Stimulated activated CD8-positive, alpha-beta memory T cell treated with anti-CD3 and anti-CD28 coated beads, Interleukin-4, amount 100 ng/mL, for 1 hour (primary cell): ENCODE measurements at places on chromosomes 4 and X.

DNA sequence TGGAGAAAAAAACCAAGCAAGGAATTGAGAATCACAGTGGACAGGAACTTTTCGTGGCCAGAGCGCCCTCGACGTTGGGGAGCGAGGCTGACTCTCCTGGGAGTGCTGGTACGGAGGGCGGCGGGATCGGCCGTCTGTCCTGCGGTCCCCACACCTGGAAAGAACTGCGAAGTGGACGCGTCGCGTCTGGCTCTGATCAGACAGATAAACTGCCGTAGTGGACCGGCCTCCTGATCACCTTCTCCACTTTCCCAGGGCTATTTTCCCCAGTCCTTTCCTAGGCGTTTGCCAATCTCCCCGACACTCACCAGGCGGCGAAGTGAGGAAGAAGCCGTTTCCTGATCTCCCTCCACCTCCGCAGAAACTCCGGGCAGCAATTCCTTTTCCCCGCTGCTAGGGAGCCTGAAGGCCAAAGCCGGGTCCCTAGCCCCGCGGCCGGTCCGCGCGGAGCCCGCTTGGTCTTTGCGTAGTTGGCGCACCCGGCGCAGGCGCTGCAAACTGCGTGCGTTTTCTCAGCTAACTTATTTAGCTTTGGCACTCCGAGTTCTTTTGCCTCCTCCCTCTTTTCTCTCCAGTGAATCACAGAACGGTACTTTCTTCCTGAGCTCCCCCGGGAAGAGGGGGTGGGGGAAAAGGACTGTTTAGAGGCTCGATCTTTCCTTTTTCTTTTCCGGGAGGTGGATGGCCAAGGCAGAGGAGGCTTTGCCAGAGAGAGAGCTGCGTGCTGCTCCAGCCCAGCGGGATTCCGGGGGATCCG is at the start of gene ARSJ:
TSS of gene ARSJ (minus strand) at position 500 of the 757 bp plus-strand sequence. CDS start 813 bp downstream, outside the sequence.
- no peak for DNase-seq

- no peak for DNase-seq
Observed at GRCh38 chr4:136651932-136652331, 880.4 kb downstream of the PCDH18 start.

DNA sequence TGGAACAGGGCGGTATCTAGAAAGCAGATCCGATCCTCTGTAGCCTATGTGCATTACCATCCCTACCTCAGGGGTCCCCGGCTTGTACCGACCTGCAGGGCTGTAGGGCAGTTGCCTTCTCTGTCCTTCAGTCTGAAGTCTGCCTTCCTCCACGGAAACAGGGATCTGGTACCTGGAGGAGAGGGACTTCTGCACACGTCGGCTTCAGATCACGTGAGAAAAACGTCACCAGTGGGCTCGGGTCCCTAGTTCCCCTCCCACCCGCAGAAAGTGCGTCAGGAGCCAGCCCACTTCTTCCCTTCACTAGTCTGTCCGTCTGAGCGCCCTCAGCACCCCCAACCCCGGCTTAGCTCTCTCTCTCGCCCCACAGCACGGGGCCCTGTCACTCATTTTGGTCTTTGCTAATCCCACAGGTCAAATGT is at the start of gene TCEAL5:
TSS of gene TCEAL5 (minus strand) at position 170 of the 422 bp plus-strand sequence. CDS start 2,187 bp downstream, outside the sequence.
- DNase-seq: no peak

DNA sequence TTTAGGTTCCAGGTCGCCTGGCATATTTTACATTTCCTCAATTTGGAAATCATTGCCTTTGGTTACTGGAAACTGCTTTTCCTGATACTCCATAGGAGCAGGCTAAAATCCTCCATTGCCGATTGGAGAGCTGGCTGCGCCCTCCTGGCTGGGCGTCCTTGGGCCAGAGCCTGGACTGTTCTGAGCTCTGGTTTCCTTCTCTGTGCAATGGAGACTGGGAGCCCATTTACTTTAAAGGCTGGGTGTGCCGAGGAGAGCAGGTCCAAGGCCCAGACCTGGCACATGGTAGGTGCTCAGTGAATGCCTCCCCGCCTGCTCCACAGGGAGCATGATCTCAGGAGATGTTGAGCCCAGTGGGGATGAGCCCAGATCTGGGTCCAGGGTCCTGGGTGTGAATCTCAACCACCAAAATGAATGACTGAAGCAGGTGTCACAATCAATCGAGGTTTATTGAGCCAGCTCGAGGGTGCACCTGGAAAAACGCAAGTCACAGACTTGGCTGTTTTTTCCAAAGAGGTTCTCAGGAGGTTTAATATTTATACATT is 50.0 kb downstream of the EVC start:
- no peak for DNase-seq

GRCh38 chr4:82044141-82044993 is 329.4 kb downstream of the HNRNPD start:
- no peak for DNase-seq

DNA sequence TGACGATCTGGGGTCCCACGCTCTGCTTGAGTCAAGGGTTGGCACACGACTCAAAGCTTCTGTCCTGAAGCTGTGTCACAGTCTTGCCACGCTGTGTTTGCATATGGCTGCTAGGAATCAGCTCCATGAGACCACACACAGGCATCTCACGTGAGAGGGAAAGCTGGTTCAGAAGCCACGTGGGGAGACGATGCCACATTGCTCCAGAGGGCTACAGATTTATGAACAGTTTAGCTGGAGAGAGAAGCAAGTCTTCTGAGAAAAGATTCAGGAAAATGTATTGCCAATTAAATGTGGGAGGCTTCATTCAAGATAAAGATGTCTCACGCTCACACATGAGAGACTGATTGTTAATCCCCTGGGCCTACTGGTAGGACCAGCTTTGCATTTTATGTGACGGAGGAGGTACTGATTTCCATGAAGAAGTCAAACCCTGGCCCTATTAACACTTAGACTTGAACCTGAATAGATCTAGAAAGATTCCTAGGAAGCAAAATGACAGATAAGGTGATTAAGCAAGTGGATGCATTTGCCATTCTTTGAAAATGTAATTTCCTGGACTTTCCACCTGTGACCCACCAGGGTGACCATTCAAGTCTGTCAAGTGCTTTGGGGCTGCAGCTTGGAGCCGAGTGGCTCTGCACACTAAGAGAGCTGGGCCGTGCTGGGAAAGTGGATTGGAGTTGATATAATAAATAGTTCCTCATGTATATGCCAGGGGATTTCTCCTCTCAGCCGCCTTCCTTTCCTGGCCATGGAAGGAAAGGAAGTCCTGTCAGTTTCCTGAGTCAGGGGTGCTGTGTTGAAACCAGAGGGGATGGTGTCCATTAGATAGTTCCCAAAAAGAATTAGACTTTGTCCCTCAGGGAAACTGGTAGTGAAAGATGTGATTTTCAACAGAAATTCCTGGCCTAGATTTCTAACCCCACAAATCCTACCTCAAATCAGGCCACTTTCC is 29.0 kb downstream of the ENPP6 start:
- no peak for DNase-seq

DNA sequence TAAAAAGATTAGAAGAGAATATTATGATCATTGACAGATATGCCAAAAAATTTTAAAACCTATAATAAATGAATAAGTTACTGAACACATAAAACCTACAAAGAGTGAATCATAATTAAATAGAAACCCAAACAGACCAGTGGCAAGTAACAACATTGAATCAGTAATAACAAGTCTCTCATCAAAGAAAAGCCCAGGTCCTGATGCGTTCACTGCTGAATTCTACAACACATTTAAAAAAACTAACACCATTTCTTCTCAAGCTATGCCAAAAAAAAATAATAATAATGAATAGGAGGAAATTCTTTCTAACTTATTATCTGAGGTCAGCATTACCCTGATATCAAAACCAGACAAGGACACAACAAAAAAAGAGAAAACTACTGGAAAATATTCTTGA is 30.6 kb downstream of the ACTRT1 start:
- no peak for DNase-seq

- no peak for DNase-seq
Observed at GRCh38 chrX:2184089-2184488, 316.7 kb downstream of the DHRSX start.

DNA sequence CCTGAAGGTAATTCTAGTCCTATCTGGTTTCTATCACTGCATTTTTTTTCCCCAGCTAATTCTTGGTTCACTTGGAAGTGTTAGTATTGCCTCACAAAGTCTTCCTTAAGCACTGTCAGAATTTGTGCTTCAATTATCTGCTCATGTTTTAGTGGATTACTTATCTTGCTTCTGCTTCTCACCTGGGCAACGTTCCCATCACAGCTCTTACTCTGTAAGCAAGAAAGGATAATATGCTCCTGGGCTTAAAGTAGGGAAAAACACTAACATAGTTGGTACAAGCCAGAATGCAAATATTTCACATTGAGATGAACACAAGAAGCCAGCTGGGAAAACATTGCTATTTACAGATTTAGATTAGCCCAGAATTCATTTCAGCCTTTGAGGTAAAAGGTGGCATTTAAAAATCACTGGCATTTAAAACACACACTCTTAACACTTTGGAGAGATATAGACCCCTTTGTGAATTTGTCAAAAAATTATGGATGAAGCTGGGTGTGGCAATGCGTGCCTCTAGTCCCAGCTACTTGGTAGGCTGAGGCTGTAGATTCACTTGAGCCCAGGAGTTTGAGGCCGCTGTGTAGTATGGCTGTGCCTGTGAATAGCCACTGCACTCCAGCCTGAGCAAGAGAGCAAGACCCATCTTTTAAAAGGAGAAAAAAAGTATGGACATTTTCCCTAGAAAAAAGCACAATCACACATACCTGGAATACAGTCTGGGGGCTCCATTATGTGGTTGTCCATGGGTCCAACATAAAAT is 6.6 kb upstream of the PTPN13 start:
- DNase-seq: no peak
